ENCODE measurements at places on chromosomes 5 and 9.
A peak's percentile ranks its signal among the peaks of the same experiment; 100 is the strongest.

DNA sequence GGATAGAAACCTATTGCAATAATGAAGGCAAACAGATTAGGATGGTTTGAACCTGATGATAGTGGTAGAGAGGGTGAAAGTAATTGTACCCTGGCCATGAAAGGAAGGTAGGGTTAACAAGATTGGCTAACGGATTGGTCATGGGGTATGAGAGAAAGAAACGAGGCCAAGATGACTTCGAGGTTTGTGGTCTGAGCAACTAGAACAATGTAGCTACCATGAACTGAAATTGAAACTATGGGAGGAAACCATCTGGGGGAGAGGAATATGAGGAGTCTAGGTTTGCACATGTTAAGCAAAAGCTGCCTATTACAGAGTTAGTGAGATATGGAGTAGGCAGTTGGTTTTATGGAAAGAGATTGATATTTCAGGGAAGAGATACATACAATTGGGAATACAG, 406.0 kb downstream of the PRELID2 start:
- no peak for DNase-seq

DNA sequence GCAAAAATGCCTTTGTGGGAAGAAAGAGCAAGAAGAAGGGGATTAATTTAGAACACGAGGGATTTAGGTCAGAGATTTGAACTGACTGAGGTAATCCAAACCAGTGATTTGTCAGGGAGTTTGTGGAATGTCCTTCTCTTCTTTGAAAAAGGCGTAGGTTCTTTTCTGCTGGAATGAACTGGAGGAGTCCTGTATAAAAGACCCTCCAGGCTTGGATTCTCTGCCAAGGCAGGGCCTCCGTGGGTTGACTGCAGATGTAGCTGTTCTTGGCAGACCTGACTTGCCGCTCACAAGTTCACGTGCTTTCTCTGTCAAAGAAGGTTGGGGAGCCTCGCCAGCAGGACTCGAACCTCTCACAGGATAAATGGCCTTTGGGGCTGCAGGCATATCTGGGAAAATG, 62.8 kb upstream of the STC2 start:
- DNase-seq: no peak

DNA sequence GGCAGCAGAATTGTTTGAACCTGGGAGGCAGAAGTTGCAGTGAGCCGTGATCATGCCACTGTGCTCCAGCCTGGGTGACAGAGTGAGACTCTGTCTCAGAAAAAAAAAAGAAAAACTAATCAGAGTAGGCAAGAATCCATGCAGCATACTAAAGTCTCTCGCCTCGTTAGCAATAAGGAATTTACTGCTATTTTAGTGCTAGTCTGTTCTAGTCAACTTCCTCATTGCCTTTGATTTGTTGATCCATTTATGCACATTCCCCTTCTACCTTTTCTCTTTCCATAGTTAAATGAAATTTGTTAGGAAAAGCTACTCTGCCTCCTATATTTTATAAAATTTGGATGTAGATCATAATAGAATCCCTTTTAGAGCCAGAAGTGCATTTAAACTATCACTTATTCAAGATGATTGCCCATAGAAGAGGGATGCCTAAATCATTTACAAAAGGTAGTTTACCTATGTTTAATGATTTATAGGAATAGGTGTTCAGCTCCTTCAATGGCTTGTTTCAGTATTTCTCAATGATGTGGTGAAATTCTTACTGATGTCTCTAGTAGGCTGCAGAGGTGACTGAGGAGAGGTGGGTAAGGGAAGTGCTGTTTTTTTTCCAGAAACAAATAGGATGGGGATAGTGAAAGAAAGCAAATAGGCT, 1.9 kb downstream of the LRRC19 start:
- DNase-seq: no peak

- peak; percentile 63 for DNase-seq
Measured at GRCh38 chr9:134455934-134456755, 129.9 kb downstream of the RXRA start.

DNA sequence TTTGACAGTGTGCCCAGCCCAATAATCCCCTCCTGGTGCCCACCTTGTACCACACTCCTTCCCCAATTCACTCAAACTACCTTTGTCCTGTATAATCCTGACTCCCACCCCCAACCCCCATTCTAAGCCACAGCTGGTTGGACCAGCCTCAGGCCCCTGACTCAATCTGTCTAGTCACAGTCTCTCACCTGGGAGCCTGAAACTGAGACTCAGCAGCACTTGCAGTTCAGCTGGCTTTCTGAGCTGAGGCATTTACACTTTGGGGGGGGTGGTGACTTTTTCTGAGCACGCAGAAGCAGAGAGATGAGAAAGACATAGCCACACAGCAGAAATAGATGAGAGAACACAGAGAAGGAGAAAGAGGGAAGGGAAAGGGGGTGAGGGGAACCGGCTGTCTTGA, 247.3 kb downstream of the MAN2A1 start:
- DNase-seq: peak; percentile 23

- DNase-seq: peak; percentile 48
Measured at GRCh38 chr9:127788337-127789011, 2.6 kb downstream of the CDK9 start.

DNA sequence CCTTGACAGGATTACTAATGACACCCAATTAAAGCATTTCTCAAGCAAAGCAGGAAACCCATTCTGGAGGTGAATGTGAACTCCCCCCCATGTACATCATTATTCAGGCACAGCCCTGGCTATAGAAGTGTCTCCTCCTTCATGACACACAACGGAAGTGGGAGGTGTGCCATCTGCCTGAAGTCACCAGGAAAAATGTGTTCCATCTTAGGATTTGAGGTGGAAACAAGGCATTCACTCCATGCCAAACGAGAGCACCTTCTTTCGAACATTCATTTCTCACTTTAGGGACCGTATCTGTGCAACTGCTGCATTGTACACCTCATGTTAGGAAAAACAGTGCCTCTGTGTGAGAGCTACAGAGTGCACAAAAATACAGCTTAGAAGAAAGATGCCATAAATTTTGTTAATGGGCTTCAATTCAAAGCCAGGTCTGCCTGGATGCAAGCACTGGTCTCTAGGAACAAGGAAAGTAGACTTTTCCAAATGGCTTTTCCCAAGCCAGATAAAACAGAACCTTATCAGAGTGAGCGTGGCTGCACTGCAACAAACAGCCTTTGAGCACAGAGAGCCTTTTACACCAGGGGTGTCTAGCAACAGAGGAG, 19.4 kb downstream of the GOLM1 start:
- no peak for DNase-seq

DNA sequence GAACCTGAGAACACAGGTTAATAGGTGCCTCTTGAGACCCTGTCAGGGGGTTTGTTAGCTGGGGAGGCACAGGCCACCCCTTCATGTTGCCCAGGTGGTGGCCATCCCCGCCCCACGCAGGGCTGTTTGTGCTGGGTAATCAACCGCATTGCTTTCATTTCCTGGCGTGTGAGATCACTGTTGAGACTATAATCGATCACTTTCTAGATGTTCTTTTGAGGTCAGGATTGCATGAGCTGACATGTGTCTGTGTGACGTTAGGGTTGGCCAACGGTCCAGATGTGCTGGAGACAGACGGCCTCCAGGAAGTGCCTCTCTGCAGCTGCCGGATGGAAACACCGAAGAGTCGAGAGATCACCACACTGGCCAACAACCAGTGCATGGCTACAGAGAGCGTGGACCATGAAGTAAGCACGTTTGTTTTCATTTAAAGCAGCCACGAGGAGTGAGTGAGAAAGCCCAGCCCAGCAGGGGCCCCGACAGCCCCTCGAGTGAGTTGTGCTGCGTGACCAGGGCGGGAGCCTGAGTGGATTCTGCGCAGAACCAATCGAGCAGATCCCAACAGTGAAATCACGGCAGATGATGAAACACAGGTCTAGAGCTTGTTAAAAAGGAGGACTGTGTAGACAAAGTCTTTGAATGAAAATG, 115.0 kb upstream of the CACNA1B start:
- no peak for DNase-seq

- no peak for DNase-seq
Measured at GRCh38 chr5:134857401-134857800, 11.6 kb downstream of the C5orf24 start.

DNA sequence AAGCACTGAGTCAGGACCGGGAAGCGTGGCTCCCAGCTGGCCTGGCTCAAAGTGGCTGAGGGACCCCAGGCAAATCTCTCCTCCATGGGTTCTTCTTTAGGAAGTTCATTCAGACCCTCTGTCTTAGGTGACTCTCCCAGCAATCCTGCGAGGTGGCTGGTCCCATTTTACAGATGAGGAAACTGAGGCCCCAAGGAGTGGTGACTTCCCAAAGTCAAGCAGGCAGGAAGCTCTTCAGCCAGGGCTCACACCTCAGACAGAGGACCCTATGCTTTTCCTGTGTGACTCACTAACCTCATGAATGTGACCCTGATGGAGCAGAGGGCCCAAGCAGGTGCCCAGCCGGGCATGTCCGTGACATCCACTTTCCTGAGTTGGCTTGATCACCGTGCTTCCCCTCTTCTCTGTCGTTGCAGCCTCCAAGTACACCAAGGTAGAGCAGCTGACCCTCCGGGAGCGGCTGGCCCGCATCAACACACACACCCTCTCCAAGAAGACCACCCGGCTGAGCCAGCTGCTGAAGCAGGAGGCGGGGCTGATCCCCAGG, 36.5 kb downstream of the ARHGEF37 start:
- DNase-seq: no peak
